Left renal pelvis (tissue), 4 donors: ENCODE measurements at places on chromosomes 13 and 19. TPM values are rescaled to one million over a fixed set of nuclear protein-coding genes. Genes with fewer than 3 reads are reported as not detected.

The APOC4 gene
- polyA plus RNA-seq = not detected

The ZNF763 gene
- polyA plus RNA-seq = 11.9 TPM

The ATP8B3 gene
- polyA plus RNA-seq = 2.0 TPM

The ADAMTSL5 gene
- 2.5 TPM for polyA plus RNA-seq

The FGF22 gene
- polyA plus RNA-seq = 0.19 TPM

The ZNF382 gene
- 8.6 TPM for polyA plus RNA-seq

The RFPL4A gene
- polyA plus RNA-seq = not detected

The LINGO3 gene
- 0.14 TPM for polyA plus RNA-seq

The MBD3L2 gene
- not detected for polyA plus RNA-seq

The CD37 gene
- 42.7 TPM for polyA plus RNA-seq

The MED16 gene
- 46.5 TPM for polyA plus RNA-seq

The HSH2D gene
- polyA plus RNA-seq = 1.1 TPM

The SBK3 gene
- polyA plus RNA-seq = not detected

The OVOL3 gene
- polyA plus RNA-seq = not detected

The DKKL1 gene
- polyA plus RNA-seq = 4.2 TPM

The COL5A3 gene
- polyA plus RNA-seq = 14.4 TPM

The IRGC gene
- not detected for polyA plus RNA-seq
